ENCODE measurements at places on chromosomes 6 and 20.

GRCh38 chr20:50969912-50970311 lies 11.3 kb downstream of the MOCS3 start:
- DNase-seq: no peak

GRCh38 chr6:170111816-170112582 lies 178.9 kb downstream of the DLL1 start:
- DNase-seq: no peak

GRCh38 chr6:12963567-12963966 lies 247.0 kb downstream of the PHACTR1 start:
- DNase-seq: no peak

- DNase-seq: peak; percentile 51
These were observed 35.1 kb upstream of the BTN3A2 start for GRCh38 chr6:26329763-26330511.

GRCh38 chr20:40868551-40869217 lies 159.9 kb upstream of the TOP1 start:
- no peak for DNase-seq

DNA sequence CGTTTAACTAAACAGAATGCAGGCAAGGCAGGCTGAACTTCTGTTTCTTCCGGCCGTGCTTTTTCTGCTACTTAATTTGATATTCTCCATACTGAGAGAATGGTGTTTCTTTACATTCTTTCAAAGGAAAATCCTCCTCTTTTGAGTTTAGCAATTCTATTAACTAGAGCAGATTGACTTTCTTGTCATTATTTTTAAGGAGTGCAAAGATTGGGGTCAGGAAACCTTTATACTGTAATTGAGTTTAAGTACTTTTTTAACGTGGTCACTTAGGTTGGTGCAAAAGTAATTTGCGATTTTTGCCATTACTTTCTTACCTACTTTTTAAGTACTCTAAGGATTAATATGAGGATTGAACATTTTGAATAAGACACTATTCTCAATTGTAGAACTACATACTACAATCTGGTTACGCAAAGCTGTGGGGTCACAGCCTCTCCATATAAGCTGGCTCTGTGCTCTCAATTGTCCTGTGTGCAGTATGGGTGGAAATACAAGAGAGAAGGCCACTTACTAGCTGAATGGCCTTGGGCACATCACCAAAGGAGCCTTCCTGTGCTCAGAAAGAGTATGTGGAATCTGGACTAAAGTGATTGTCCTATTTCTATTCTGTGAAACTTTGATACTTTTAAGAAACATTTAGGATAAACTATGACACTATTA lies 16.7 kb downstream of the HECA start:
- DNase-seq: no peak

GRCh38 chr6:142756215-142756630 lies 188.8 kb downstream of the HIVEP2 start:
- DNase-seq: peak; percentile 83

GRCh38 chr6:53495506-53496499 lies 49.1 kb downstream of the GCLC start:
- DNase-seq: no peak

DNA sequence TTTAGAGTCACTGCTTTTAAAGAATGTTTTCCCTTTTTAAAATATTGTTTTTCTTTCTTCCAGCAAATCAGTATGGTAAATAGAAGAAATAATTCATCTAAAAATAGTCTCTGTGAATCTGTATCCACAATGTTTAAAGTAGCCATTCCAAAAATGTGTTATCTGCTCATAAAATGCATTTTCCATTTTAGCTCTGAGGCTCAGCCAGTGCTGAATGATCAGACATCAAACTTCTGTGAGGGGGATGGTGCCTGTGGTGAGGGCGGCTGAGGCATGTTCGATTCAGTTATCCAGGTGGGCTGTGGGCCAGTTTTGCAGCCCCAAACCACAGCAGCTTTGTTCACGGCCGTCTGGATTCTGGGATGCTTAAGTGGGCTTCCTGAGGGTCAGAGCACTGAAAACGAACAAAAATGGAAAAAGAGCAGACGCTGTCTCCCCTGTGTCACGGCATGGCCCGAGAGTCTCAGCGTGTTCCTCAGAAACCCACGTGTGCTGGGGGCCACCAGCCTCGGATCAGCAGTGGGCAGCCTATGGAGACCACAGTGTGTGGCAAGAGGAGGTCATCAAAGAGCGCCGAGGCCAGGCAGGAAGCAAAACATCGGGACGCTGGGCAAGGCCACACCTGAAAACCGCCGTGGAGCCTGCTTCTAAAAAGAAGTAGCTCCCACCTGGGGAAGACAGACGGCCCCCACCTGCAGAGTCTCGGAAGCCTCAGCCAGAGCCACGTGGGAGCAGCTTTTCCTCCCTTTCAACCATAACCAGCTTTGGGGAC lies 134.9 kb upstream of the THBS2 start:
- DNase-seq: no peak

DNA sequence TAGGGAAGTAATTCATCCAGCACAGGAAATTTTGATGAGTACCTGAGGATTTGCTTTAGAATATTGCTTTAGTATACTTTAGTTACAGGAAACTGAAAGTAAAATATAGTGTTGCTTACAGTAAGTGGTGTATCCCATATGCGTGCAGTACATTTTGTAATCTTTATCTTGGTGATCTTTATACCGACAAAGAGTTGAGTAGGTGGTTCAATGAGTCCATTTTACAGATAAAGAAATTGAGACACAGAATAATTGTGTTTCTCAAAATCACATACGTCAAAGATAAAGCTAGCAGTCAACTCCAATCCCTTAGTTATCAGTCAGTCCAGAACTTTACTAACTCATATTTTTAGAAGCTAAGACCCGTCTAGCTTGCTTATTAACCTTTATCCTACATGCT lies 65.8 kb upstream of the E2F3 start:
- no peak for DNase-seq

DNA sequence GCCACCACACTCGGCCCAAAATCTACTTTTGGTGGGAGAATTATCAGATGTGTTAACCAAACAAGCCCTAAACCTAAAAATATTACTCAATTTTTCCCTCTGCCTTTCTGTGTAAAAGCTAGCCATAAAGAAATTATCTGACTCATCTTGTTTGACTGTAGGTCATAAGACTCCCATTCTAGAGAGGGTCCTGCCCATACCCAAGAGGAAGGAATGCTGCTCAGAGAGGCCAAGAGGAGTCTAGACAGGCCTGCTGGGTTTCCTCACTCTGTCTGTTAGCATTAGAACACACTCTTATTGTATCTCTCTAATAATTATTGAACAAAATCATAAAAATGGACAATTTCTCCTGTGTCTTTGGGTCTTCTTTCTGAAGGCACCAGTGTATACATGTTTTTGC lies 26.1 kb downstream of the C6orf141 start:
- DNase-seq: peak; percentile 50

GRCh38 chr6:160756021-160756420 lies 54.0 kb downstream of the PLG start:
- no peak for DNase-seq

- DNase-seq: no peak
These were observed 31.9 kb downstream of the DUSP22 start for GRCh38 chr6:324116-324728.

- DNase-seq: no peak
These were observed 35.2 kb upstream of the OVOL2 start for GRCh38 chr20:18092890-18093289.

DNA sequence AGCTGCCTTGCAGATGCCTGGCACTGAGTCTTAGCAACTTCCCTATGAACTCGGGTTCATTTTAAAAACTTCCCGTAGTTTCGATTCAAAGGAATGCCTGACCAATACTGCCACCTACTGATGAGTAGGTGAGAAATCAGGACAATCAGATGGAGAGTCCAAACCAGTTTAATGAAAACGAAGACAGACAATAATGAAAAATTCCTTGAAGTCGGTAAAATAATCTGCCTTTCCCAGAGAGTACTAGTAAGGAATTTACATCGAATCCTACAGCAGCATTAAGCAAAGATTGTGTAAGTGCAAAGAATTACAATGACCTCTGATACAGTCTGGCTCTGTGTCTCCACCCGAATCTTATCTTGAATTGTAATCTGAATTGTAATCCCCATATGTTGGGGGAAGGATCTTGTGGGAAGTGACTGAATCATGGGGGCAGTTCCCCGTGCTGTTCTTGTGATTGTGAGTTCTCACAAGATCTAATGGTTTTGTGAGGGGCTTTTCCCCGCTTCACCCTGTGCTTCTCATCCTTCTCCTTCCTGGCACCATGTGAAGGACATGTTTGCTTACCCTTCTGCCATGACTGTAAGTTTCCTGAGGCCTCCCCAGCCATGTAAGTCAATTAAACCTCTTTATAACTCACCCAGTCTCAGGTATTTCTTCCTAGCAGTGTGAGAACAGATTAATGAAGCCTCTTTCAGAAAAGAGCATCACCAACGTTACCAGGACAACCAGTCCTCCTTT lies 134.4 kb downstream of the ARHGAP18 start:
- peak; percentile 70 for DNase-seq

DNA sequence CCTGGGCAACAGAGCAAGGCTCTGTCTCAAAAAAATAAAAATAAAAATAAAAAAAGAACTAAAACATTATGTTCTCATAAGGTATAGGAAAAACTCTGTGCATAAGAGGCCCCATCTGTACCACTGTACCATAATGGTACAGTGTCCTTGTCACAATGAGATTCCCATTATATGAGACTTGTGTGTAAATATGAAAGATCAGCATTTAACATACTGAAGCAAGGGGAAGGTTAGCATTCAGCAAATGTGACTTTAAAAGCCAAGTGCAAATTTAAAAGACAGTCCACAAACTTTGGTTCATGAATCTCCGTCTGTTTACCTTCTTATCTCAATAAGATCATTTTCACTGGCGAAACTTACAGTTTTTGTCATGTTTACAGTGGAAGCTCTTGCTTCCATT lies 16.2 kb downstream of the DSP start:
- DNase-seq: no peak

- DNase-seq: no peak
These were observed 60.0 kb upstream of the PIM1 start for GRCh38 chr6:37109714-37110499.

DNA sequence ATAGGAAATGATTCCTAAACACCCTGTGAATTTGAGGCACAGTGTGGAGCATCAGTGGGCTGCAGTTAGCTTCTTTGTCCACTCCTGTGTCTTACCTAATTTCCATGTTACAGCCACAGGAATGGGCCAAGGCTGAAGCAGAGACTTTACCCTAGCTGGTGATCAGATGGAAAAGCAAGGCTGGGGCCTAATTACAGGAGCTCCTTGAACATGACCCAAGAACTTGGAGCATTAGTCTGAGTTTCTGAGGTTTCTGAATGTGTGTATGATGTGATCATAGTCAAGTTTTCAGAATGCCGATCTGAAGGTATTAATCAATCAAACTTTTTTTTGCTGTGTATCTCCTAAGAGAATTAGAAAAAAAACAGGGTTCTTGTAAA lies 18.0 kb downstream of the HECA start:
- DNase-seq: no peak

DNA sequence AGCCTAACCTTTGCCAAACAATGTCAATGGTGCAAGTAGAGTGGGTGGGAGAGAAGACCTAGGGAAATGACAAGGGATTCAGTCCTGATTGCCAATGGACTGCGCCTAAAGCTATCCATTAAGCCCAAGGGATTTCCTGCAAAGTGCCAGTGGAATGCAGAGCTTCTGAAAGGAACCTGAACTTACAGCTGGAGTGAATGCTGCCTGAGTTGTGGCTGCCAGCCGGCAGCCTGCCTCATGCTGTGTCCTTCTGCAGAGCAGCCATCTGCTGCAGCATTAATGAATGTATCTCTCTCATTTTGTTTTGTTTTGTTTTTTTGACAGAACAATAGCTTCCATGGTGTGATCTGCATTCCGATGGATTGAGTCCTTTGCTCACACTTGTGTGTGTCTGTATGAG lies 44.7 kb downstream of the SLC35F1 start:
- no peak for DNase-seq

GRCh38 chr6:137115658-137116057 lies 57.8 kb downstream of the IL22RA2 start:
- no peak for DNase-seq

DNA sequence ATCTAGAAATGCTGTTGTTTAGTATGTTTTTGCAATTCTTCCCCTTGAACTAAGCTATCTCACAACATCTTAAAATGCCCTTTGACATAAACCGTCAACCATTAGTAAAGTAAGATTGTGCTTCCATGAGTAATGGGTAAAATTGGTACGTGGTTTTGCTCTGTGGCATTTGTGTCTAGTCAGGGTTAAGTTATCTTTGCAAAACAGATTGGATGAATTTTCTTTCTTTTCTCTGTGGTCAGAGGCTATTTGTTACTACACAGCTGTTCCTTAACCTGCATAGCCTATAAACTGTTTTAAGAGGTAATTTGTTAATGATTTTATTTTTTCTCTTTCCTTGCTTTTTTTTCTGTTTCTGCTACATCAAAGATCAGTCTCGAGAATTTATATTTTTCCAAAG lies 75.4 kb downstream of the RPP40 start:
- peak; percentile 37 for DNase-seq

GRCh38 chr6:24867104-24867703 lies 68.5 kb upstream of the ARMH2 start:
- DNase-seq: no peak

GRCh38 chr20:62551407-62552323 lies 75.9 kb upstream of the GATA5 start:
- DNase-seq: no peak

- peak; percentile 85 for DNase-seq
These were observed 278.0 kb downstream of the ESR1 start for GRCh38 chr6:152085451-152085921.

DNA sequence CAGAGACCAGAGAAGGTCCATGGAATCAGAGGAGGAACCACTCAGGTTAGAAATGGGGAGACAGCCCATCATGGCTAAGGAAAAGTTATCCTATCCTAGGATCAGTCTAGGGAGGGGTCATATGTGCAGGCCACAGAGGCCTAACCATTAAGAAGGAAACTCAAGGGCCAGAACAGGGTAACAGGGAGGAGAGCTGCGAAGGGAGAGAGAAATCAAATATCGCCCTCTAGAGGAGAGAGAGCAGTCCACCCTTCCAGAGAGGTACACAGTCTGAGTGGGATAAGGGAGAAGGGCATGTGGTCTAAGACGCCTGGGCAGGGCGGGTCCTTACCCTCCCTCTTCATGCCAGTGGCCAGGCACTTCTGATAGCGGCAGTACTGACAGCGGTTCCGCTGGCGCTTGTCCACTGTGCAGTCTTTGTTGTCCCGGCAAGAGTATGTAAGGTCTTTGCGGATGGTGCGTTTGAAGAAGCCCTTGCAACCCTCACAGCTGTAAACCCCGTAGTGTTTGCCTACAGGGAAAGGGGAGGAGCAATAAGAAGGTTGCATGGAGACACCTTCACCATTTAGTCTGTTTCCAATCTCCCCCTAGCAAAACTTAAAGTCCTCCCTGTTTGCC lies 2.9 kb downstream of the RXRB start:
- DNase-seq: peak; percentile 51

- DNase-seq: no peak
These were observed 367 bp upstream of the PCIF1 start for GRCh38 chr20:45934046-45934585.

GRCh38 chr6:45327956-45328522 lies at the start of gene RUNX2:
Gene RUNX2 (plus strand): TSS chr6:45328330. CDS start chr6:45328727, 397 bp downstream.
- peak; percentile 55 for DNase-seq

All from mammary epithelial cell (primary cell).